BE2C (cell line): ENCODE measurements at places on chromosomes 13 and 19.

DNA sequence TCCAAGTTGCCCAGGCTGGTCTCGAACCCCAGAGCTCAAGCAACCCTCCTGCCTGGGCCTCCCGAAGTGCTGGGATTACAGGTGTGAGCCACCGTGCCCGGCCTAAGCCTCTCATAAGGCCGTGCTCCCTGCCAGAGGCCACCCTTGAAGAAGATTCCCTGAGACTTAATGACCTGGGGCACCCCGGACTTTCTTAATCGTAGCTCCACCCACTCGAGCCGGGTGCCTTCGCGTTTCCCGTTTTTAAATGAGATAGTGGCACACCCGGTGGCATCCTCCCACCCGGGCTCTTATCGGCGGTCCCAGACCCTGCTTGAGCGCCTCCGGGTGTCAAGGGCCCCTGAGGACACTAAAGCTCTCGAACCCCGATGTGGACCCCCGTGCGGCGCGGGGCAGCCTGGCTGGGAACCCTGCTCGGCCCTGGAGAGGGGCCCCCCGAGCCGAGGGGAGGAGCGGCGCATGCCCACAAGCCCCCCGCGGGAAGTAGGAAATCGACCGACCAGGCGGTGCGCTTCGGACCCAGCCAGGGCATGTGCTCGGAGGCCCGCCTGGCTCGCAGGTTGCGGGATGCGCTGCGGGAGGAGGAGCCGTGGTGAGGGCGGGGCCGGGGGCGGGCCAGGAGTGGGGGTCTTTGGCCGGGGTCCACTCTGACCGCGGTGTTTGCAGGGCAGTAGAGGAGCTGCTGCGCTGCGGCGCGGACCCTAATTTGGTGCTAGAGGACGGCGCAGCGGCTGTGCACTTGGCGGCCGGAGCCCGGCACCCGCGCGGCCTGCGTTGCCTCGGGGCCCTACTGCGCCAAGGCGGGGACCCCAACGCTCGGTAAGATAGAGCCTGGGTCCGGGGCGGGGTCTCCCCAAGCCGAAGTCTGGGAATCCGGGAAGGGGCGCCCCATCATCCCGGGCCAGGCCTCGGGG is at the start of gene ANKLE1:
Gene ANKLE1 (plus strand): TSS at position 511 of the 914 bp plus-strand sequence. CDS start 20 bp downstream, at position 531.
- no peak for DNase-seq

- DNase-seq = no peak
These were observed 665.6 kb upstream of the ARGLU1 start for GRCh38 chr13:107233541-107233940.

- DNase-seq = peak; percentile 57
These were observed 22.5 kb downstream of the DHRS12 start for GRCh38 chr13:51781246-51782022.

- DNase-seq = no peak
These were observed 11.4 kb downstream of the COQ8B start for GRCh38 chr19:40705362-40705651.

- peak; percentile 58 for DNase-seq
These were observed 50.6 kb downstream of the DPF1 start for GRCh38 chr19:38173291-38174041.

- DNase-seq = no peak
These were observed 49.2 kb upstream of the TRPC4 start for GRCh38 chr13:37918751-37919150.

DNA sequence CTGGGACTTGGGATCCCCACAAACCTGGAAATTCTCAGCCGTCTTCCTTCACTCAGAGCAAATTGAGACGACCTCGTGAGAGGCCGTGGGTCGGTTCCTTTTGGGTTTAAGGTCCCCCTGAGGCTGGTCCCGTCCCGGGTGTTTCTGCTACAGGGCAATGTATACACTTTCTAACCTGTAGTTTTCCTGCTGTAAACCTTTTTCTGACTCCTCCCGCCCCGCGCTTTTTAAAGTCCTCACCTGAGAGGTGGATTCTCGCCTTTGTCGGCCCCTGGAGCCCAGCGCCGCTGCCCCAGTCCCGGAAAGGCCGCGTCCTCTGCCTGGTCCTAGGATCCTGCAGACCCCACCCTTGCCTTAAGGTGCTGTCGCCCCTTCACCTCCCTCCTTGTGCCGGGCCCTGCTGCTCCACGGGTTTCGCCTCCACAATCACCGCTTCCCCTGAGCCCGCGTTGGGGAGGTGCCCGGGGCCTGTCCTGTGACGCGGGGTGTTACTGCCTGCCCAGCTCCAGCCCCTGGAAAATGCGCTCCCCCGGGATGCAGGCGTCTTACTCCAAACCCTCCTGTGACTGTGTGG is 391 bp downstream of the ZNF761 start:
- DNase-seq = peak; percentile 21

DNA sequence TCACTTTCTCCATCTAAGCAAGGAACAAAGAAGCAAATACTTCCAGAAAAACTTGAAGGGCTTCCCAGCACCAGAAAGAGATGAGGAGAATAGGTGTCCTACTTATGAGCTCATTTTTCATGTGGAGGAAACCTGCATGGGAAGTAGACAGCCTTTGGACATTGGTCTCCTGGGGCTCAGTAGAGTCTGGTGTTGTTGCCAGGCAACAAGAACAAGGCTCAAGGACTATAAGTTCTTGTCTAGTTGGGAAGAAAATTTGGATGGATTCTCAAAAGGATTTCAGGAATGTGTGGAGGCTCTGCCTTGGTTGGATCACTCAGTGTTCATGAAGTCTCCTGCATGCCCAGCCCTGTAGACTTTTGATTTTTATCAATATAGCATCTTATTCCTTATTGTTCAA is 84.5 kb downstream of the MBNL2 start:
- DNase-seq = no peak

- peak; percentile 45 for DNase-seq
These were observed 49.2 kb downstream of the GADD45B start for GRCh38 chr19:2524840-2525723.

DNA sequence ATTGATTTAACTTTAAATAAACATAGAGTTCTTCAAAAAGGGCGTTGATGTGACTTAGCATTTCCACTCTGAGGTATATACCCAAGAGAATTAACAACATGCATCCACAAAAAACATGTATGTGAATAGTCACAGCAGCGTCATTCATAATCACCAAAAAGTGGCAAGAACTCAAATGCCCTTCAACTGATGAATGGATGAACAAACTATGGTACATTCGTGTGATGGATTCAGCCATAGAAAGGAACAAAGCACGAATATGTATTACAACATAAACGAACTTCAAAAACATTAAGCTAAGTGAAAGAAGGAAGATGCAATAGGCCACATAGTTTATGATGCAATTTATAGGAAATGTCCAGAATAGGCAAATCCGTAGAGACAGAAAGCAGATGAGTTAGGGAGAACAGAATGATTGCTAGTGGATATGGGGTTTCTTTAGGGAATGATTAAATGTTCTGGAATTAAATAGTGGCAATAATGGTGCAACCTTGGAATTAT is 72.3 kb upstream of the UQCRFS1 start:
- no peak for DNase-seq

DNA sequence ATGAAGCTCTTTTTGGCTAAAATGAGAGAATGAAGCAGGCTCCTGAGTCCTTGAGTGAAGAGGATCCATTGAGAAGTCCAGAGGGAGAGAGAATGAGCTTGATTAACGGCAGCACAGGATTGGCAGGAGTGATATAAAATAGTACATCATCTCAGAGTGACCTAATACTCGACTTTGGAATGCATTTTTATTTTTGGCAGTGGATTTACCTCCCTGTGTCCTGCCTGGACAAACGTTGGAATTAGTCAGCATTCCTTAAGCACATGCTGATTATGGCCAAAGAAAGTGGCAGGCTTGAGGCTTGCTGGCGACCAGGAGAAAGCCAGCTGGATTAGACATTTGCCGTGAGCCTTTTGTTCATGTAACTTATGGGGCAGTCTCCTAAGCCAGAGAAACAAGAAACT is 22.9 kb downstream of the LRCH1 start:
- no peak for DNase-seq

- no peak for DNase-seq
These were observed 180.8 kb downstream of the SPRY2 start for GRCh38 chr13:80160110-80160509.

DNA sequence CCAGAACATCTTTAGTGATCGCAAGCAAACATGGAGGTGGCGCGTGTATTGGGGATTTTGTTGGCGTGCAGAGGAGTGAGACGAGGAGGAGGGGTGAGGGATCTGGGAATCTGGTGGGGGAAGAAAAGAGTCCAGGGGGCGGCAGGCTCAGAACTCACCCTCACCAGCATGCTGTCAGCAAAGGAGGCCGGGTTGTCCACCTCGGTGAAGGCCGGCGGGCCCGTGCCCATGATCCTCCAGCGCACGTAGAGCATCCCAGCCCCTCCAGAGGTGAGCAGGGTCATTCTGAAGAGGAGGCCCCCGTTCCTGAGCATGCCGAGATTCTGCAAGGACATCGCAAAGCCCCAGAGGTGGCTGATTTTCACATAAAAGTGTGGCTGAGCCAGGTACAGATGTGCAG is 37.2 kb downstream of the TMTC4 start:
- no peak for DNase-seq

- DNase-seq = no peak
These were observed 311.3 kb downstream of the LMO7 start for GRCh38 chr13:75947448-75947847.
